ENCODE measurements at places on chromosomes 4 and X.
A peak's percentile ranks its signal among the peaks of the same experiment; 100 is the strongest.

- DNase-seq, result no peak
These were observed 3.4 kb downstream of the RNF212 start for GRCh38 chr4:1109898-1110506.

GRCh38 chrX:73877687-73878086, 314.7 kb downstream of the CHIC1 start:
- DNase-seq, result no peak

GRCh38 chrX:15451913-15452312, 41.2 kb downstream of the PIR start:
- DNase-seq, result no peak

- DNase-seq, result no peak
These were observed 8.7 kb upstream of the TIMP1 start for GRCh38 chrX:47573341-47574075.

DNA sequence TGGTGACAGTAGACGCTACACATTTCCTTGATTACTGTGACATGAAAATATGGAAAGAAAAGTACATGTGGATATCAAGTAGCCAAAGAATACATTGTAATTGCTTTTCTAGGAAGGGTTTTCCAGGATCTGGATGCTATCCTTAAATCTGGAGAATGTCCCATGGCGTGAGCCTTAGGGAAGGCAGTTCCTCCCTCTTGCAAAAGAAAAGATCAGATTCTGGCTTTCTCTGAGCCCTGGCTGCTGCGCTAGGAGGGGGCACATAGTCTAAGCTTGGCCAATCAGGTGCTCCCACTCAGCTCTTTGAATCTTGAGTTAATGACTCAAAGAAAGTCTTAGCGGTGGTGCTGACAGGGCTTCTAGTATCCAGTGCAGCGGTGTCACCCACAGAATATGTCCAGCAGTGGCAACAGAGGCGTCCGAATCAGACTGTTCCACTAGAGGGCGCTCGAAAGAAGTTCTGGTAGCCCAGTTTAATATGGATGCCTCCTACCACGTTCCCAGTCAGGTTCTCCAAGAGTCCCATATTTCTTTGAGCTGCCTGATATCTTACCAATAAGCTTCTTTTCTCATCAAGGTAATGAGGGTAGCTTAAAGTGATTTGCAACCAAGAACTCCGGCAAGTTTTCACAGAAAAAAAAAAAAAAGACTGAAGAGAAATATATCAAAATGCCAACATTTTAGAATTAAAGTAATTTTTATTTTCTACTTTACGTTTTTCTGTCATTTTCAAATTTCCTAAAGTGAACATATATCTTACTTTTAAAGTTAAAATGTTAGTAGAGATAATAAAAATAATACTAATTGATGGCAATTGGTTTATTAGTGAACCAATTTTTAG, 213.4 kb upstream of the S100G start:
- peak; percentile 16 for DNase-seq

- no peak for DNase-seq
These were observed 136.3 kb downstream of the AMMECR1 start for GRCh38 chrX:110181459-110182137.

DNA sequence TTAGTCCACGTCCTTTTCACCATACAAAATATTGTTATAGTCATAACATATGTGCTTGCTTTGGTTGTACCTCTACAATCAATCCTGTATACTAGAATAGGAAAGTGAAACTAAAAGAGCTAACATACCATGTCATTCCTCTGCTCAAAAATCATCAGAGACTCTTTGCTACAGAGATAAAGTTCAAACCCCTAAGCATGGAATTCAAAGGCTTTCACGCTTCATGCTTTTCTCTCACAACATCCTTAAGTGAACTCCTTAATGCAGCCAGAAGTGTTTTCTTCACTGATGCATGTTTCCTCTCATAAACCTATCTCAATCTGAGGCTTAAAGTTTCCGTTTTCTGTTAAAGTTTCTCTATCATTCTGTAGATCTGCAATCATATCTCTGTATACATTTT, 744.6 kb upstream of the IGFBP7 start:
- no peak for DNase-seq

DNA sequence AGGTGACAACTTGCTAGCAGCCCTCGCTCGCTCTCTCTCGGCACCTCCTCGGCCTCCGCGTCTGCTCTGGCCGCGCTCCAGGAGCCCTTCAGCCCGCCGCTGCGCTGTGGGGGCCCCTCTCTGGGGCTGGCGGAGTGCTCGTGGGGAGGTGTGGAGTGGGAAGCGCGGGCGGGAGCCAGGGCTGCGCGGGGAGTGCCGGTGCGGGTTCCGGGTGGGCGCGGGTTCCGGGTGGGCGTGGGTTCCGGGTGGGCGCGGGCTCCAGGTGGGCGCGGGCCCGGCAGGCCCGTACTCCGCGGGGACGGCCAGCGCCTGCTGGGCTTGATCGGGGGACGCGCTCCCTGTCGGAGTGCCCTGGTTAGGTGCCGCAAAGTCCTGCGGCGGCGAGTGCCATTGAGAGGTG, 384.3 kb downstream of the GPM6A start:
- no peak for DNase-seq

GRCh38 chr4:20859097-20859781, 159.0 kb downstream of the PACRGL start:
- no peak for DNase-seq

DNA sequence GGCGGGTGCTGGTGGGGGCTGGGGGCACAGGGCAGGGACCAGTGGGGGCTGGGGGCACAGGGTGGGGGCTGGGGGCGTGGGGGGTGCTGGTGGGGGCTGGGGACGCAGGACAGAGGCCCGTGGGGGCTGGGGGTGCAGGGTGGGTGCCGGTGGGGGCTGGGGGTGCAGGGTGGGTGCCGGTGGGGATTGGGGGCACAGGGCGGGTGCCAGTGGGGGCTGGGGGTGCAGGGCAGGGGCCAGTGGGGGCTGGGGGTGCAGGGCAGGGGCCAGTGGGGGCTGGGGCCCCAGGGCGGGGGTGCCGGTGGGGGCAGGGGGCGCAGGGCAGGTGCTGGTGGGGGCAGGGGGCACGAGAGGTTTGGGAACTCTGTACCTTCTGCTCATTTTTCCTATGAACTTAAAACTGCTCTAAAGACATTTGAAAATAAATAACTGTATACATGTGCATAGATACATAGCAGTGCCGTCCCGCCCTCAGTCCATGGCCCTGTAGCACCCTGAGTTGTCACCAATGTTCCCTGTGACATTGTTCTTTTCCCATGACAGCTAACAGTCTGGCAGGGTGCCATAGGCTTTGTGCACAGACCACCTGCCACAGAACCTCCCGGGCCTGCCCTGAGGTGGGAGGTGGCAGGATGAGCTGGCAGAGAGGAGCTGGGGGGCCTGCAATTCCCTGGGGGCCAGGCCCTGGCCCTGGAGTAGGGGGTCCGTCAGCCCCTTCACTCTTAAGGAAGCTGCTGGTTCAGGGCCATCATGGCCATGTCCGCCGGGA, 35.6 kb upstream of the ADRA2C start:
- no peak for DNase-seq

- DNase-seq, result no peak
These were observed 78.1 kb downstream of the NDST3 start for GRCh38 chr4:118112117-118113046.

DNA sequence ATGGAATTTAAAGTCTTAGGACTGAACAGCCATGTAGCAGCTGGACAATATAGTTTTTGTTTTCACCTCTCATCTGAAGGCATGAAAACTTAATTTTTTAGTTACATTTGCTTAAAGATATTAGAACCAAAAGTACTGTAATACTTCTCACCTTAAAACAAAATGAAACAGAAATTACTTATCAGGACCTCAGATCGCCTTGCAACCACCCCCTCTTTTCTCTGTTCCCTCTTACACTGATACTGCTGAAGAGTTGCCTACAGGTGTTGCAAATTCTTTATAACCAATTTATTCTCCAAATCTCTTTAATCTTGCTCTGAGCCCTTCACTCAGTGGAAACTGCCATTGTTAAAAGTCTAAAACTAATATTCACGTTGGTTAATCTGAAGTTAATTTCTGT, 145.0 kb downstream of the SPCS3 start:
- no peak for DNase-seq

- DNase-seq, result no peak
These were observed 2.1 kb downstream of the BRWD3 start for GRCh38 chrX:80807606-80807991.

DNA sequence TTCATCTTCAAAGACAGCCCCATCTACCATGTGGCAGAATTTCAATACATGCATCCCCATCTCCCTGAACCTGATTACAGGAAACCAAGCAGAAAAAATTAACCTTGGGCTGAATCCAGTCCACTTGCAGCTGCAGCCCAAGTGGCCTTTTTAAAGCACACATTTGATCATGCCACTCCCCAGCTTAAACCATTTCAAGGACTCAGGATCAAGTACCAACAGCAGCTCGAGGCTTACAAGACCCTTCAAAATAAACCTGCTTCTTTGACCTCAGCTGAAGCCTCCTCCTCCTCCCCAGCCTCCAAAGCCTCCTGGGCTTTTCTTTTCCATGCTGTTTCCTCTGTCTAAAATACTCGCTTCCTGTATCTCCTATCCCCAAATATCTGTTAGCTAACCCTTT, 50.7 kb upstream of the KIT start:
- DNase-seq, result no peak

- DNase-seq, result no peak
These were observed 321.0 kb upstream of the CXXC4 start for GRCh38 chr4:104815665-104816064.

GRCh38 chrX:16718824-16719333, 533 bp upstream of the SYAP1 start:
- no peak for DNase-seq

DNA sequence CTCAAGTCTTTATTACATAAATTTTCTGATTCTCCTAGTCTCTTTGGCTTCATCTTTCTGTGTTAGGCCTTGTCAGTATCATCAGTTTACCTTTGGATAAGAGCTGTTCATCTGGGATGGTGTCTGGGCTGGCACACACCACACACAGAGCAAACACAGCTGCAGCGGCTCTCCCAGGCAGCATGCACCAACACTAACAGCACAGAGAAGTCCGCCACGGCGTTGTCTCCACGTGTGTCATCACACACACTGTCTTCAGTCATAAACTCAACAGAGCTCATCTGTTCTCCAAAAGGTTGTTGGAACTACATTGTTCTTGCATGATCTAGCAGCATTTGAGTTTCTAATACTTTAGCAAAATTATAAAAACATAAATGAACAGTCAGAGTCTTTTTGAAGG, 851.9 kb upstream of the FRG1 start:
- DNase-seq, result no peak

- no peak for DNase-seq
These were observed 210.7 kb downstream of the PRR32 start for GRCh38 chrX:127030016-127030748.

DNA sequence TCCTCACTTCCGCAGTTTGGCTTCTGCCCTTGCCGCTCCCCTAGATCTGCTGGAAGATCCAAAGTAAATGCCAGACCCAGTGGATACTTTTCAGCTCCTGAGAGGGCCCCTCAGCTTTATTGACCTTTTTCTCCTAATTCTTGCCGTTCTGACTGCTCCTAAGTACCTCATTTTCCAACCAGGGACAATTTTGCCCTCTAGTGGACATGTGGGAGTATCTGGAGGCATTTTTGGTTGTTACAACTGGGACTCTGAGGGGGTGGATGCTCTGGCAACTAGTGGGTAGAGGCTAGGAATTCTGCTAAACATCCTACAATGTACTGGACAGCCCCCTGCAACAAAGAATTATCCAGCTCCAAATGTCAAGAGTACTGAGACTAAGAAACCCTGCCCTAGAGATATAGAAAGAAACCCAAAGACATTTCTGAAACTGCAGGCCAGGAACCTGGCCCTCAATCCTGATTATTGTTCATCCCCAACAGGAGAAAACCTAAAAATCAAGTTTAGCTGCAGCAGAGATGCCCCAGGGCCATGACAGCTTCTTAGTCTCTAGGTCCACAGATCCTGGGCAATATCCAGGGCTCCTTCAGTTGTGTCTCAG, 3.4 kb downstream of the TEX13B start:
- DNase-seq, result no peak

- no peak for DNase-seq
These were observed 8.1 kb downstream of the CRMP1 start for GRCh38 chr4:5884796-5885195.

- DNase-seq, result no peak
These were observed 48.8 kb downstream of the PTCHD1 start for GRCh38 chrX:23383411-23383810.

All from stimulated activated CD8-positive, alpha-beta memory T cell treated with anti-CD3 and anti-CD28 coated beads, Interleukin-7, amount 100 ng/mL, for 1 hour (primary cell).